Osteoblast (primary cell): ENCODE measurements at places on chromosomes 6 and 20. TPM values are rescaled to one million over a fixed set of nuclear protein-coding genes. Genes with fewer than 3 reads are reported as not detected.

DNA sequence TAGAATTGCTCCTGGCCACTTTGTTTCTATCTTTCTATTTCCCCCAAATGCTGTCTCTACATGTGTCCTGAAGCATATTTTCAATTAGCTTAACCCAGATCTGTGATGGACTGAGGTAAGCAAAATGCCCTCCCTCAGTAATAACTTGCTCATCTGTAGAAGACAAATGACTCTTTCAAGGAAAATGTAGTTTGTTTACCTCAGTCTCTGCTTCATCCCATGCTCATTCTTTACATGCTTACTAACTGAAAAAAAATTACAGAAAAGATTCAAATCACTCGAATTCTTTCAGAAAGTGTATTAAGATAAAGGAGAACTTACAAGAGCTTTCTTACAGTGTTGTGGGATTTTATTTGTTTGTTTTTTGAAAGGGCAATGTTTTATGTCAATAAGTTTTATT is 531.1 kb downstream of the LMBRD1 start:
- no peaks in the 10 kb centered on the region for H3K36me3 ChIP-seq
- H3K27me3 ChIP-seq = no peaks in the 10 kb centered on the region
- H3K27ac ChIP-seq = no peak overlapping the region
- H3K4me3 ChIP-seq = no peak overlapping the region

DNA sequence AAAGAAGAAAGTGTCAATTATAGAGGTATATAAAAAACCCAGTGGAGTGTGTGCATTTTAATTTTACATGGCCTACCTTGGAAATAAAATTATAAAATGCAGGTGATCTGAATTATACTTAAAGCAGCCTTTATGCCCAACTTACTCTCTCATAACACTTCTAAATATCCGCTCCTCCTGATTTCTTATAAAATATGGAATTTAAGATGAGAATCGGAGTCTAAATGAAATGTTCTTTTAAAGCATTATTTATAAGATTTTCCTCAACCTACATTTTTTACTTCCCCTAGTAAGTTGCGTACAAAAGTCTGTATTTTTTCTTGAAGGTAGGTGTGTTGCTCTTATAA is 3.5 kb downstream of the CITED2 start:
- DNase-seq = no peak
- peaks cover 20% of the 10 kb centered on the region for H3K4me1 ChIP-seq
- no peaks in the 10 kb centered on the region for H3K27me3 ChIP-seq
- H3K27ac ChIP-seq = peak overlapping the region; percentile 94
- H3K36me3 ChIP-seq = peaks cover 29% of the 10 kb centered on the region

DNA sequence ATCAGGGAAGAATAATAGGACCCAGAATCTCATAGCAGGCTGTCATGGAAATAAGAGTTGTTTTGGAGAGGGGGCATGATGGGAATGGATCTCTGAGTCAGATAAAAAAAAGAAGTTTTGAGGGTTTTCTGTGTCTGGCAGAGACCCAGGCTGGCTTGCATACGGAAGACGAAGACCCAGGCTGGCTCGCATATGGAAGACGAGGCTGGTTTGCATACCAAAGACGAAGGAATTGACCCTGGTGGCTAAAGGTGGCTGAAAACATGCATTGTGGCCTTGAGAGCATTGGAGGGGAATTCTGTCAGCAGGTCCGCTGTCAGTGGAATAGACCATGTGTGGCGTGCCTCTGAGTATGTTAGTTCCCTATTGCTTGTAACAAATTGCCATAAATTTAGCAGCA is 335.1 kb downstream of the BTBD3 start:
- H3K4me1 ChIP-seq = no peaks in the 10 kb centered on the region
- no peaks in the 10 kb centered on the region for H3K36me3 ChIP-seq
- no peaks in the 10 kb centered on the region for H3K27me3 ChIP-seq

GRCh38 chr6:33933101-33933500 is 129.3 kb upstream of the MLN start:
- H3K27me3 ChIP-seq = peaks cover 20% of the 10 kb centered on the region
- H3K36me3 ChIP-seq = no peaks in the 10 kb centered on the region
- no peaks in the 10 kb centered on the region for H3K4me1 ChIP-seq
- DNase-seq = no peak
- no peak overlapping the region for H3K4me3 ChIP-seq
- no peak overlapping the region for H3K27ac ChIP-seq

- no peak for DNase-seq
- H3K27me3 ChIP-seq = peaks cover 50% of the 10 kb centered on the region
- H3K36me3 ChIP-seq = no peaks in the 10 kb centered on the region
- no peaks in the 10 kb centered on the region for H3K4me1 ChIP-seq
Observed at GRCh38 chr20:36362978-36363713, 57.0 kb downstream of the DLGAP4 start.

- H3K27me3 ChIP-seq = peaks cover 25% of the 10 kb centered on the region
- no peak overlapping the region for H3K4me3 ChIP-seq
- no peaks in the 10 kb centered on the region for H3K36me3 ChIP-seq
- H3K27ac ChIP-seq = no peak overlapping the region
- peaks cover 6% of the 10 kb centered on the region for H3K4me1 ChIP-seq
Observed at GRCh38 chr6:1597924-1598323, 11.8 kb upstream of the FOXC1 start.

GRCh38 chr20:328975-329695 is 3.8 kb downstream of the SOX12 start:
- no peak overlapping the region for H3K4me3 ChIP-seq
- DNase-seq = no peak
- peaks cover 25% of the 10 kb centered on the region for H3K4me1 ChIP-seq
- H3K27me3 ChIP-seq = no peaks in the 10 kb centered on the region
- no peaks in the 10 kb centered on the region for H3K36me3 ChIP-seq

- H3K4me1 ChIP-seq = no peaks in the 10 kb centered on the region
- no peaks in the 10 kb centered on the region for H3K36me3 ChIP-seq
- no peak overlapping the region for H3K27ac ChIP-seq
- no peak for DNase-seq
- no peak overlapping the region for H3K4me3 ChIP-seq
- H3K27me3 ChIP-seq = no peaks in the 10 kb centered on the region
Observed at GRCh38 chr6:106214531-106214930, 111.0 kb downstream of the ATG5 start.

DNA sequence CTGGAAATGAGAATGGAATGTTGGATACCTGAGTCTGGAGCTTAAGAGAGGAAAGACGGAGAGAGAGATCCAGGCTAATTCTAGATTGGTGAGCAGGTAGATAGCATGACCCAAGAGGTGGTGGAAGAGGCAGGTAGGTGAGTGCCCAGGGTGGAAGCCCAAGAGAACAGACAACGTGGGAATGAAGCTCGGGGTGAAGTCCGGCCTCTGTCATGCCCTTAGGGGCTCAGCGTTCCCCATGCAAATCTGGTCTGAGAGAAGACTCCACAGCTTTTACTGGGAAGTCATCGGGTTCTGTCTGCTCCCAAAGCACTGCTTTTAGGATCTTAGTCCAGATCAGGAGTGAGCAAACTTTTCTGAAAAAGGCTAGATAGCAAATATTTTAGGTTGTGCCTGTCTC is 3.6 kb downstream of the NELFCD start:
- peaks cover 37% of the 10 kb centered on the region for H3K36me3 ChIP-seq
- H3K4me1 ChIP-seq = no peaks in the 10 kb centered on the region
- no peaks in the 10 kb centered on the region for H3K27me3 ChIP-seq
- no peak overlapping the region for H3K4me3 ChIP-seq

DNA sequence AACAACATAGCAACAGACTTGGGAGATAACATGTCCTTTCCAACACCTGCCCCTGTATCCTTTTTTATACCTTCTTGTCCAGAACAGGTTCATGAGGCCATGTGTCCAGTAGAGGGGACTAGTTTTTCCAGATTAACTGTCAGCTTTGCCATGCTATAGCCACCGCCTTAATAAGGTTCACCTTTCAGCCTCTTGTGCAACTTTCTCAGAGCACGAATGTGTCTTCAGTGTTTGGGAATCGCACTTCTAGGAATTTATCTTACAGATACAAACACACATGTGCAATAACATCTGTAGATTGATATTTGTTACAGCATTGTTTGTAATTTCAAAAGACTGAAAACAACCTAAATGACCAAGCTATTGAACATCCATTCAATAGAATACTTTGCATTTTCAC is 21.4 kb downstream of the NCR2 start:
- no peaks in the 10 kb centered on the region for H3K36me3 ChIP-seq
- peaks cover 12% of the 10 kb centered on the region for H3K27me3 ChIP-seq
- no peak for DNase-seq
- no peak overlapping the region for H3K27ac ChIP-seq

DNA sequence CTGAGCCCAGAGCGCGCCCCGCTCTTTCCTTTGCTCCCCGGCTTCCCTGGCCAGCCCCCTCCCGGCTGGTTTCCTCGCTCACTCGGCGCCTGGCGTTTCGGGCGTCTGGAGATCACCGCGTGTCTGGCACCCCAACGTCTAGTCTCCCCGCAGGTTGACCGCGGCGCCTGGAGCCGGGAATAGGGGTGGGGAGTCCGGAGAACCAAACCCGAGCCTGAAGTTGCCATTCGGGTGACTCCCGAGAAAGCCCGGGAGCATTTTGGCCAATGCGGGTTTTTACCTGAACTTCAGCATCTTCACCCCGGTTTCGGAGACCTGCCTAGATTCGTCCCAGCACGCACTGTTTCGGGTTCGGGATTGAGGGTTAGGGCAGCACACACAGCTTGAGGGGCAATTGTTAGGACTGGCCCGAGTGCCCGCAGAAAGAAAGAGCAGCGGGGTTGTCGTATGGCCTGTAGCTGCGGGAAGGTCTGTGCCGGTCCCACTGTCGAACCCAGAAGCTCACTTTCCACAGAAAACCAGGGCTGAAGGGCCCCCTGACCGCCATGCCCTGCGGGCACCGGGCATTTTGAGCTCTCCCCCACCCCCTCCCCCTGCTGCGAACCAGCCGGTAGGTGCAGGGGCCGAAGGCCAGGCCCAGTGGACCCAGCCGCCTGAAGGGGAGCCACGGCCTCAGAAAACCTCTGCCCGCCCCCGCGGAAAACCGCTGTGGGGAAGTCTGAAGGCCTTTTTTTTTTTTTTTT is 2.1 kb downstream of the FOXP4 start:
- H3K36me3 ChIP-seq = peaks cover 5% of the 10 kb centered on the region
- H3K27me3 ChIP-seq = peaks cover 9% of the 10 kb centered on the region
- peak overlapping the region; percentile 81 for H3K4me3 ChIP-seq
- no peak overlapping the region for H3K27ac ChIP-seq
- DNase-seq = peak; percentile 61

DNA sequence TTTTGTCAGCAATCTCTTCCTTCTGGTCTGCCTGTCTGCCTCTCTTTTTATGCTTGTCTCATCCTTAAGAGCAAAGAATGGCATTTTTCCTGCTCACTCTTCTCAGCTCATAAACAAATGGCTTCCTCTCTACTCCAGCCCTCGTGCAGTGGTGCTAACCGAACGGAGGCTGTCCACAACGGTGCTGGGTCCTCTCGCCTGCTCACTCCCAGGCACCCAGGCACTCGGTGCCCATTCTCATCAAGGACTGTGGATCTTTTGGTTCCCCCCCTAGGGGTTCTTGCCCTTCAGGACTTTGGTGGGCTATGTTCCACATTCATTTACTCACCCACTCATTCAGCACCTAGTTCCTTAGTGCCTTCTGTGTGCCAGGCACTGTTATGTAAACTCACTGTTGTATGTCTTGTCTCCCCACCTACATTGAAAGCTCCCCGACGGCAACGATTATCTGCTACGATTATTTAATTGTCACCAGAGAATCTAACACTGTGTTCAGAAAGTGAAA is 113.9 kb downstream of the FYN start:
- H3K27me3 ChIP-seq = no peaks in the 10 kb centered on the region
- peaks cover 57% of the 10 kb centered on the region for H3K4me1 ChIP-seq
- no peaks in the 10 kb centered on the region for H3K36me3 ChIP-seq
- DNase-seq = peak; percentile 48
- H3K4me3 ChIP-seq = peak overlapping the region; percentile 2

- no peaks in the 10 kb centered on the region for H3K27me3 ChIP-seq
- H3K4me3 ChIP-seq = no peak overlapping the region
- no peak for DNase-seq
Observed at GRCh38 chr6:118750143-118750542, 98.8 kb upstream of the CEP85L start.

DNA sequence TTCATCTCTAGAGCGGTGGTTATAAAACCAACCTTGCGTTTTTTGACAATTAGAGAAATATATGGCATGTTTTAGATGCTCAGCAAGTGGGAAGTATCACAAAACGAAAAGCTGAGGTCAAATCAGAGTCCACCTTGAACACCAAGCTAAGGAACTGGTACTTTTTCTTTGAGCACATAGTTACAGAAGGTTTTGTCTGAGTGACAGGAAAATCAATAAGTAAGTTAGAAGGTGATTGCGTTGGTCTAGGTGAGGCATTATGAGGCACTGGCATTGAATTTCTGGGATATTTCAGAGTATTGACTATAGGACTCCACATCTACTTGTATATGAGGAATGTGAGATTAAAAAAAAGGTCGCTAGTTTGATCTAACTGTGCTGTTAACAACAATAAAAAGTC is 597 bp upstream of the HINT3 start:
- peaks cover 18% of the 10 kb centered on the region for H3K4me1 ChIP-seq
- H3K27me3 ChIP-seq = peaks cover 4% of the 10 kb centered on the region
- H3K36me3 ChIP-seq = no peaks in the 10 kb centered on the region
- peak overlapping the region; percentile 98 for H3K4me3 ChIP-seq
- DNase-seq = no peak
- peak overlapping the region; percentile 90 for H3K27ac ChIP-seq

- peaks cover 8% of the 10 kb centered on the region for H3K36me3 ChIP-seq
- H3K4me1 ChIP-seq = peaks cover 13% of the 10 kb centered on the region
- H3K4me3 ChIP-seq = peak overlapping the region; percentile 97
- H3K27me3 ChIP-seq = peaks cover 2% of the 10 kb centered on the region
- no peak for DNase-seq
Observed at GRCh38 chr6:149544646-149545257, 1.1 kb downstream of the PPIL4 start.

DNA sequence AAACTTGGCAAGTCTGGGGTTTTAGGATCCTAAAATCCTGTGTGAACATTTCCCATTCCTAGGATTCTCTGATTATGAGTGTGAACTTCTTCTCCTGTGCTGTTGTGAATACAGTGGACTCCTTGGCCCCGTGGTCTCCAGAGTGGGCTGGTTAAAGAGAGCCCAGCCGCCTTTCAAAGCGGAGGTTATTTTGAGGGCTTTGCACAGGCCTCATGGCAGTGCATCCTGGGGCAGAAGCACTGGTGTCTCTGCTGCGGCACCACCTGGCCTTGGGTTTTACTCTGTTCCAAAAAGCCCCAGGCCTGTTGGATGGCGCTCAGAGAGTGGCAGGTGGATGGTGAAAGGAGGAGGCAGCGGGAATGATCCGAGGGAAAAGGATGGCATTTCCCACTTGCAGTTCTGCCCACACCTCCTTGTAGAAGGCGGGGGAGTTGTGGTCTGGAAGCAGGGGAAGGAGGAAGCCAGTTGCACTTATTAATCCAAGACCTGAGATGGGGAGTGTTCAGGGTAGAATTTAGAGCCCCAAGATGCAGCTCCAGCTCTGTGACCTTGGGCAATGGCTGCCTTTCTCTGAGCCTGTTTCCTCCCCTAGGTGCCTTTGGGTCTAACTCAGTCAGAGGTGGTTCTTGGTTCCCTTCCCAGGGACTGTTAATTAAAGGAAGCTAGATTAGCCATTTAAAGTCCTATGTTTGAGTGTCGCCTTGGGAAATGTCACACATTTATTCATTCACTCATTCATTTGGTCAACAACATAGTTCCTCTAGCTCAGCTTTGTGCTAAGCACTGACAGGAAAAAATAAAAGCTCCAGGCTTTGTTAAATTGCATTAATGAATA is 22.4 kb downstream of the MMP24 start:
- no peak overlapping the region for H3K27ac ChIP-seq
- no peaks in the 10 kb centered on the region for H3K36me3 ChIP-seq
- DNase-seq = no peak
- H3K4me3 ChIP-seq = no peak overlapping the region

AHI1 gene
- total RNA-seq = 44.5 and 50.3 TPM in 2 replicates

CST3 gene
- total RNA-seq = 169 and 229 TPM in 2 replicates

SEC63 gene
- 35.8 and 54.5 TPM in 2 replicates for total RNA-seq

PRL gene
- total RNA-seq = under 0.01 TPM in 1 of 2 replicates, not detected in the other

CNR1 gene
- not detected in 2 replicates for total RNA-seq

CYP39A1 gene
- 4.1 and 4.3 TPM in 2 replicates for total RNA-seq

CGAS gene
- 5.9 and 6.2 TPM in 2 replicates for total RNA-seq

B3GALT4 gene
- 3.8 and 4.3 TPM in 2 replicates for total RNA-seq
